ENCODE measurements at places on chromosomes 5 and 9.

DNA sequence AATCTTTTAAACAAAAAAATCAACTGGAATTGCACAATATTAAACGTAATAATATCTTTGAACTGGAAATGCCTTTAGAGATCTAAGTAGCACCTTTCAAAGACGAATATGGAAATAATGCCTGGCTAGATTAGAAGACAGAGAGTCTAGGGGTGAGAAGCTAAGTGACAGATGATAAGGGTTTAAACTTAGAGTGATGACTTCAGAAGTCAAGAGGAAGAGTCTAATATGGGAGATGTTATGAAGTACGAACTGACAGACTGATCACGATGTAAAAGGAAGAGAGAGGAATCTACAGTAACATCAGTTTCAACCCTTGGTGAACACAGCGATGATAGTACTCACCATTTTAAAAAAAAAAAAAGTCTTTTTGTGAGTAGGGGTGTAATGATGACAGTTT is 57.9 kb downstream of the HINT1 start:
- no peak for DNase-seq

- no peak for DNase-seq
Observed at GRCh38 chr5:68452286-68452685, 236.7 kb downstream of the PIK3R1 start.

GRCh38 chr9:122355336-122355875 is 15.4 kb upstream of the PTGS1 start:
- DNase-seq: no peak

DNA sequence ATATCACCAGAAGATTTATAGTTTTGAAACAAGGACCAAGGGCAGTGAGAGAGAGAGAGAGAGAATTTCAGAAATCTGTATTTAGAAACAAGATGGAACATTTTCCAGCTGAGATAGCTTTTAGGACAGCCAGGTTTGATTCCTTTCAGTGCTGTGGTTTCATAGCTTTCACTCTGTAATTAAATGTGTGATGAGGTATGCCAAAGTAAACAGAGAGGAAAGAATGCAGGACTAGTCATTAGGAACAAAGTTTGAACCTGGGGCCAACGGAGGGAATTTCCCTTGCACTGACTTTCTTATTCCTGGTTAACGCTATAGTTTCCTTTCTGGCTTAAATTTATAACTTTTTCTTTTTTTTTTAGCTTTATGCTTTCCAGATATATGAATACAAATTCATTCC is 10.0 kb upstream of the CCL28 start:
- DNase-seq: no peak

DNA sequence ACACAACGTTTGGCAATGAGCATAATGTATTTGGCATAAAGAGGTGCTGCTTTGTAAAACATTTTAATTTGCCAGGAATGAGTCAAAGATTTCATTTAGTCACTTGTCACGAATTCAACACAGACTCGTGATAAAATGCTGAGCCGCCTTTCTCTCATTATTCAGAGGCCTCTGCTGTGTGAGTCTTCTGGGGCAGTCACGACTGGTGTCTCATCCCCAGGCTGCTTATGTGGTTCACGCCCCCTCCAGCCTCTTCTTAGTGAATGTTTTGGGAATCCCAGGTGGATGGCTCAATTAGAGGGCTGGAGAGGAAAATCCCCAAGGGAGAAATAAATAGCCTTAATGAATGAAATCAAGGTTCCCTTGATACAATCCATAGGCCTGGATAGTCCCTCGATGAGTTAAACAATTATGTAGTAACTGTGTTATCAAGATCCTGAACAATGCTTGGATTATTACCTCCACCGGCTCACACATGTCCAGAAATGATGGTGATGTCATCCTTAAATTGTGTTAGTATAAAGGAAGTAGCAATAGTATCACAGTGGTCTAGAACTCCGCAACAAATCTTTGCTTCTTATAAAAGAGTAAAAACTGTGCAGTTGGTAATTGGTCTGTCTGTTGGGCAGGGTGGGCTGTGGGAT is 192.1 kb upstream of the ADAMTS16 start:
- no peak for DNase-seq

DNA sequence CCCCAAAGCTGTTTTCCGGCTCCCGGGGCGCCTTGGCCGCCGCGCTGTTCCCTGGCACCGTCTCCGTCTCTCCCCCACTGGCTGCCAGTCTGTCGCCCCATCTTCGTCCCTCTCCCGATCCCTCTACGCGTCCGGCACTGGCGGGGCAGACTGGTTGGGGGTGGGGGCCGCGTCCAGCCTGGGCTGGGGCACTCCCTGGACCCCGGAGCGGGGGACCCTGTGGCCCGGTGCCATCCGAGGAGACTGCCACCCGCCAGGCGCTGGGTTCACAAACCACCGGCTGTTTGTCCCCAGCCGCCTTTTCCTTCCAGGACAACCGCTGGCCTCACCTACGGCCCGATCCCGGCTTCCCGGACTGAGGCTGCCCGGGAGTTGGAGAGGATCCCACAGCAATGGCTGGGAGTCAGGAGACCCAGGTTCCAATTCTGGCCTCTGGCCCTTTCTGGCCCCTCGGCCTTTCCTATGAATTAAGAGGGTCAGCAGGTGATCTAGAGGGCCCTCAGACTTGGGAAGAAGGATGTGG is 1.0 kb upstream of the FIBCD1 start:
- DNase-seq: no peak

GRCh38 chr5:95783661-95784060 is 38.9 kb downstream of the GLRX start:
- DNase-seq: no peak

- no peak for DNase-seq
Observed at GRCh38 chr9:100379862-100380261, 27.1 kb upstream of the TEX10 start.

DNA sequence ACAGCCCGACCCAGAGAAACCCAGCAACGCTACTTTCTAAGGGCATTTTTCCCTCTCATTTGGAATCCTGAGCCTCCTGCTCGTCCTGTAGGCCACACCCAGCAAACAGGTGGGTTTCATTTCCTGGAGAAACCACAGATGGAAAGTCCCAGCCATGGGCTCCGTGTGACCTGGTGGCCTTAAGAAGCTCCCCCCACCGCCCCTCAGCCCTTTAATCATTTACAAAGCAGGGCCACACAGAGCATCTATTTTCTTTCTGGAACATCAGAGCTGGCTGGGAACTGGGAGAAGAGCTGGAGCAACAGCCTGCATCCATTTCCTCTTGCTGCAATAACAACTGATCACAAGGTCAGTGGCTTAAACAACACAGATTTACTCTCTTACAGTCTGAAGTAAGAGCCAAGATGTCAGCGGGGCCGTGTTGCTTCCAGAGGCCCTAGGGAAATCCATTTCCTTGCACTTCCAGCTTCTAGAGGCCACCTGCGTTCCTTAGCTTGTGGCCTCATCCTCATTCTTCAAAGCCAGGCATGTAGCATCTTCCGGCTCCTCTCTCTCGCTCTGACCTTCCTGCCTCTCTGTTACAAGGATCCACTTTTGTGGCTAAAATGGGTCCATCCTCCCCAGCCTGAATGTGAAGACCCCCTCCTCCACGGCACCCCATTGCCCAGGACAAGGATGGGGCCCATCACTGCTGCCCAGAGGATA is 40.5 kb downstream of the C9orf50 start:
- DNase-seq: peak; percentile 23

GRCh38 chr9:123081824-123082223 is 48.4 kb downstream of the GPR21 start:
- DNase-seq: peak; percentile 7

- DNase-seq: no peak
Observed at GRCh38 chr5:66704790-66705425, 108.7 kb downstream of the MAST4 start.

DNA sequence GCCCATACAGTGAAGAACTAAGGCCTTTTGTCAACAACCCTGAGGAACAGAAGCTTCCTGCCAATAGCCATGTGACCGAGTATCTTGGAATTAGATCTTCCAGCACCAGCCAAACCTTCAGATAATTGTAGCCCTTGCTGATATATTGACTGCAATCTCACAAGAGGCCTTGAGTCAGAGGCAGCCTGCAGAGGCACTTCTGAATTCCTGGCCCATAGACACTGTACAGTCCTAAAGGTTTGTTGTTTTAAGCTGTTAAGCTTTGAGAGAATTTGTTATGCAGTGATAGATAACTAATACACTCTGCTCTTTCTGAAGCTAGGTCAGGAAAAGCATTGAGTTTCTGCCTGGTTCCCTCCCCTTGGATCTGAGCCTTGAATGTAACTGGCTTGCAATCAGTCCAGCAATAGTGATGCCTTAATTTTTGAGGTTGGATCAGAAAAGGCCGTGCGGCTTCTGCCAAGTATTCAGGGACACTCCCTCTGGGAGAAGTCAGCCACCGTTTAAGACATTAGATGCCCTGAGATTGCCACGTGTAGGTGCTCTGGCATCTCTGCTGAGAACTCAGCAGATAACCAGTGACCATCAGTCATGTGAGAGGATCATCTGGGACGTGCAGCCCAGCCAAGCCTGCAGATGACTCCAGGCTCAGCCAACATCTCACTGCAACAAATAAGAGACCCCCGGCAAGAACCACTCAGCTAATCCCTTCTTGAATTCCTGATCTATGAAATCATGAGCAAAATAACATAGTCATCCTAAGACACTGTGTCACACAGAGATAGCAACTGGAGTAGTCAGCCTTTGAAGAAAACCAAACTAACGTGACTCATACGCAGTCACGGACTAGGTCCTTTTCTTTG is 126.8 kb upstream of the STC2 start:
- DNase-seq: no peak

DNA sequence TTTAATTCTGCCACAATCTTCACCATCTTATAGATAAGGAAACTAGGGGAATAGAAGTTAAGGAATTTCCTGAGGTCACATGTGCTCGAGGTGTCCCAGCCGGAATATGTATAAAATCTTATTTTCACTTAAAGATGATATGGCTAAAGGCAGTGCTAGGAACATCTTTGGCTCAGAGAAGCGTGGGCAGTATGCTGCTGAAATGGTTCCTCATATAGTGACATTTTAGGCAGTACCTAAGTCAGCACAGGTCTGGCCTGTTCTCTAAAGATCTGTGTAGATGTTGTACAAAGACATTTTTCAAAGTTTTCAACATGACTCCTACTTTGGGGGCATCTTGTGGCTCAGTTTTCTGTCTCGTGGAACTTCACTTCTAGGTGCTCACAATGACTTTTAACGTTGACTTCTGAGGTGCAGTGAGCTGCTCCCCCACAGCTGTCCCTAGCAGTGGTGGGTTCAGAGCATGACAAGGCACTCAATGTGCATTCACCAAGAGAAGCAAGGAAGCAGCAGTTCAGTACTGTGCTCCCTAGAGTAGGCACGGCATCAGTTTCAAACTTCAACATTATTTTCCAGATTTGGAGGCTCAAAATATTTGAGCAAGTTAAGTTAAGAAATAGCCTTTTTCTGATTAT is 40.3 kb downstream of the TNFAIP8 start:
- DNase-seq: no peak

DNA sequence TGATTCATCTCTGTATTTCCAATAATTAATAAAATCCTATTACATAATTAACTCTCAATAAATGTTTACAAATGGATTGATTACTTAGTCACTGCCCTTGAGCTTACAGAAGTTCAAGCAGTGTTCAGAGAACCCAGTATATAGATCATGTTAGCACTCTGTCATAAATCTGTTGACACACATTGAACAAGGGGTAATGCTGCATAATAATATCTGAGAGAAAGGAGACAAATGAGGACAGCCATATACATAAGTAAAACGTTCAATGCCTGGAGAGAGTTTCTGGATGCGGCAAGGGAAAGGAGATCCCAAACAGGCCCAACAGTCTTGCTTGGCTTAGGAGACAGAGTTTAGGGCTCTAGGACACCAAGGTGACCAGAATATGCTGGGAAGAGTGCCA is 270.2 kb downstream of the FBXL17 start:
- DNase-seq: no peak

DNA sequence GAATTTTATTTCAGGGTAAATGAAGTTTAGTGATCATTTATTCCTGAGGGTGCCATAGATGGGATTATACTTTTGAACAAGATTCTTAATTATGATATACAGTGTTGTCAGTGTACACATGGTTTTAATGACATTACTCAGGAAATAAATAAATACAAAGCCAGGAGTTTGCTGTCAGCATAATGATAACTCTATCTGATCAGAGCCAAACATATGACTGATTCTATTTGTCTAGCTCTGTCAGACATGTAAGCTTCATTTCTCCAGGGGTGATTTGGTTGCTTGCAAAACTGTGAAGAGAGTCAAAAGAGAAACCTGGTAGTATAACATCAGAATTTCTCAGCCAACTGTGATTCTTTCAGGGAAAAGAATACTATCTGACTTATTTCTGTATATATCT is 1425.8 kb upstream of the C9orf72 start:
- DNase-seq: no peak

- no peak for DNase-seq
Observed at GRCh38 chr9:69181908-69182353, 7.9 kb downstream of the TJP2 start.

GRCh38 chr9:126001581-126002225 is 254.5 kb downstream of the PBX3 start:
- DNase-seq: no peak

DNA sequence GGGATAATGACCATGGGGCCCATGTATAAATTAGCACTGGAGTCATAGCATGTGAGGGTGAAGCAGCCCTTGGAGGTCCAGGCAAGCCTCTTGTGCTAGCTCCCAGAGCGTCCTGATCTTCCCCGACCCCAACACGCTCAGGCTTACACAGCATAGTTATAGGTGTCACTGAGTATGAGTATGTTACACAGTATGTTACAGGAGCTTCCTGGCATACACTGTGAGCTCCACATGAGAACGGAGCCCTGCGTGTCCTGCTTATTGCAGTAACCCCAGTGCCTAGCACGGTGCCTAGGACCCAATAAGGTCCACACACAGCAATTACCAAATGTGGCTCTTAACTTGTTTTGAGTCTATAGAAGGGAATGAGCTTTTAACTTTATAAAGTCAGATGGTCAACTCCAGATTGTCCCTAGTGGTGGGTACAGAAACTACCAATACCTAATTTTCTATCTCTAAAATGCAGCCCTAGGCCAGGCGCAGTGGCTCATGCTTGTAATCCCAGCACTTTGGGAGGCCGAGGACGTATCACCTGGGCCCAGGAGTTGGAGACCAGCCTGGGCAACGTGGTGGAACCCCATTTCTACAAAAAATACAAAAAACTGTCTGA is 64.1 kb downstream of the PLAC8L1 start:
- DNase-seq: no peak

DNA sequence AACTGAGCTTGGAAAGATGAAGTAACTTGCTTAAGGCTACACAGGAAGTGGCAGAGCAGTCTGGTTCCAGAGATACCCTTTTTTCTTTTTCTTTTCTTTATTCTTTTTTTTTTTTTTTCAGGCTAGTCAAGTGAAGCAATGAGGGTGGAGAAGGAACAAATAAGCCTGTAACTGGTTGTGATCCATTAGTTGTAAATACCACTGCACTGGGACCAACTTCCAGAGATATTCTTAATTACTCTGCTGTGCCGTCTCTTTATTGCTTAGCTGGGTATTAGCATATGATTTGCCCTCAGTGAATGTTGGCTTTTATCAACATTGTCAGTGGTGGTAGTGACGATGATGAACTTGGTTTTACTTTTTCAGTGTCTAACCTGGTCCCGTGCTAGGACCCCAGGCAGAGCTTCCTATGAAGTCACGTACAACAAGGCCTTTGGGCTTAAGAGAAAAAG is 26.7 kb downstream of the LNPEP start:
- DNase-seq: no peak

- no peak for DNase-seq
Observed at GRCh38 chr5:63240063-63240755, 661.6 kb downstream of the LRRC70 start.

GRCh38 chr5:176560364-176560763 is 11.2 kb downstream of the CDHR2 start:
- DNase-seq: no peak

- DNase-seq: no peak
Observed at GRCh38 chr5:118006219-118006618, 982.1 kb downstream of the DTWD2 start.

All from activated CD4-positive, alpha-beta T cell treated with anti-CD3 and anti-CD28 coated beads, Interleukin-2, amount 50 U/mL, for 4 hours (primary cell).